ENCODE measurements at places on chromosomes 12 and 14. TPM values are rescaled to one million over a fixed set of nuclear protein-coding genes. Genes with fewer than 3 reads are reported as not detected.

The NOXRED1 gene
- total RNA-seq, result 0.69 TPM

The CEP170B gene
- total RNA-seq, result 4.9 TPM

- no peak for DNase-seq
Measured at GRCh38 chr14:51879170-51879569, 18.8 kb downstream of the GNG2 start.

DNA sequence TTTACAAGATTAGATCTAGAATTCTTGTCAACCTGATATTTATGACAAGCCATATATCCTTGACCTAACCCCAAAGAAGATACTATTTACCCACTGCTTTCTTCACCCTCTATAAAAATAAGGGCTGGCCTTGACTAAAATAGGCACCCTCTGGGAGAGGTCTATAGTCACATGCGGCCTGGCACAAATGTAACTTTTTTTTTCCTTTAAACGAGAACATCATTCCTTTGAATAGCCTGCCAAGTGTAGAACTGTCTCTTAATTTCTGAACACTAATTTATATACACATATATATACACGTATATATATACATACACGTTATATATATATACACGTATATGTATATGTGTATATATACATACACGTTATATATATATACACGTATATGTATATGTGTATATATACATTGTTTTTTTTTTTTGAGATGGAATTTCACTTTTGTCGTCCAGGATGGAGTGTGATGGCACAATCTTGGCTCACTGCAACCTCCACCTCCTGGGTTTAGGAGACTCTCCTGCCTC lies 18.6 kb downstream of the PPTC7 start:
- DNase-seq, result no peak

The RTL1 gene
- total RNA-seq, result 0.37 TPM

The PEX5 gene
- total RNA-seq, result 27.7 TPM

DNA sequence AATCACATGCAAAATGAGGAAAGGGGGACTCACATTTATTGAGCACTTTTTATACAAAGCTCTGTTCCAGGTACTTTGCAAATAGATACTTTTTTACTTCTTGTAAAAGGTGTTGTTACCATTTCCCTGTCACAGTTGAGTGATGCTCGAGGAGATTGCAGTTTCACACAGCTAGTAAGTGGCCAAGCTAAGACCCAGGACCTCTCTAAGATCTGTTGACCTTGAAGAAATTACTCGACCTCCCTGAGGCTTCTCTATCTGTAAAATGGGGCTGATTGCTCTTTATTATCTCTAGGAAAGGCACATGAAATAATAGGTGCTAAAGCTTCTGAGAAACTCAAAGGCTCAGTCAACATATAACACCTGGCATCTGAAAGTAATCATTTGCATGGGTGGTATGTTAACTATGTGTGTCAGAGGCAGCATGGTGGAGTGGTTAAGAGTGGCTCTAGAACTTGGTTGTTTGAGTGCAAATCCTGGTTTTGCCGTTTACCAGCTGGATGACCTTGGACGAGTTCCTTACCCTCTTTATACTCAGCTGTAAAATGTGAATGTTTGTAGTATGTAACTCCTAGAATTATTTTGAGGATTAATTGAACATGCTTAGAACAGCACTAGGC lies 41.5 kb downstream of the IFT81 start:
- DNase-seq, result no peak

GRCh38 chr12:67424784-67425183 lies 155.6 kb downstream of the CAND1 start:
- no peak for DNase-seq

DNA sequence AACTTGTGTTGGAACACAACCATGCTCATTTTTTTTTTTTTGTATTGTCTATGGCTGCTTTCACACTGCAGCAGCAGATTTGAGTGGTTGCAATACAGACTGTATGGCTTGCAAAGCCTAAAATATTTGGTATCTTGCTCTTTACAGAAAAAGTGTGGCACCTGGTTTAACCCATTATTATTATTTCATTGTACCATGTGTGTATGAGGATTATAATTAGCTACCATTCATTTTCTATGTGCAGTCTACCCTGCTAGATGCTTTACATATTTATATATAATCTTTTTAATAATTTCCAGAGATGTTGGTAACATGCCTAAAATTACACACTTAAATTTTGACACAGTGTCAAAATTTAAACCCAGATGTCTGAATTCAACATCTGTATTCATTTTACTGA lies 37.7 kb downstream of the SPATS2 start:
- no peak for DNase-seq

GRCh38 chr12:45701296-45701695 lies 28.2 kb upstream of the ARID2 start:
- DNase-seq, result no peak

DNA sequence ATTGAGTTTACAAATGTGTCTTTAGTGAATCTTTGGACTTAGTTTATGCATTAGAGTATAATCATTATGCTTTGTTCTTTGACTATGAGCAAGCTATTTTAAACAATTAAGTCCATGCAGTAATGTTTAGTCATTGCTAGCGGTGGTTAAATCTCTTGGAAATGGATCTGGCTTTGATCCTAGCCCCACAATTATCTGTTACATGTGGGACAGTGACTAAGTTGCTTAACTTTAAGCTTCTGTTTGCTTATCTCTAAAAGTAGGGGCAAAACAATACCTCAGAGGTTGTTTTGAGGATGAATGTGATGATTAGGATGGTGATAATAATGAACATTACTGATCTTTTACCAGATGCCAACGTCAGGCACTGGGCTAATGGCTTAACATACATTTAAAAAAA lies 124.2 kb downstream of the NPAS3 start:
- no peak for DNase-seq

The SMIM41 gene
- total RNA-seq, result 3.4 TPM

DNA sequence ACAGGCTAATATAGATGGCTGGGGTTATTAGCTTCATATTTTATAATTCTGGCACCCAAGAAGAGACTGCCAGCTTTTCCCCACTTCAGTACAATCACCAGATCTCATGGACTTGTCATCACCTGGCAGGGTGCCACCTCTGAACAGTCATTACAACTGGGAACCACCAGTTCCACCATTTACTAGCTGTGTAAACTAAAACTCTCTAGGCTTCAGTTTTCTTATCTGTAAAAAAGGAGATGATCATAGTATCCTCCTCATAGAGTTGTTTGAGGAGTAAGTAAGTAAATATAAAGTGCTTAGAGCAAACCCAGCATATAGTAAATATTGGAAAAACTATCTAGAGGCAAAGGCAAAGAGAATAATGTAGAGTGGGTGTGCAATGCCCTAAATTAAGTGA lies 19.3 kb downstream of the CPNE8 start:
- DNase-seq, result no peak

GRCh38 chr12:124842800-124843510 lies 20.7 kb downstream of the SCARB1 start:
- no peak for DNase-seq

The KCNK13 gene
- total RNA-seq, result 0.32 TPM

DNA sequence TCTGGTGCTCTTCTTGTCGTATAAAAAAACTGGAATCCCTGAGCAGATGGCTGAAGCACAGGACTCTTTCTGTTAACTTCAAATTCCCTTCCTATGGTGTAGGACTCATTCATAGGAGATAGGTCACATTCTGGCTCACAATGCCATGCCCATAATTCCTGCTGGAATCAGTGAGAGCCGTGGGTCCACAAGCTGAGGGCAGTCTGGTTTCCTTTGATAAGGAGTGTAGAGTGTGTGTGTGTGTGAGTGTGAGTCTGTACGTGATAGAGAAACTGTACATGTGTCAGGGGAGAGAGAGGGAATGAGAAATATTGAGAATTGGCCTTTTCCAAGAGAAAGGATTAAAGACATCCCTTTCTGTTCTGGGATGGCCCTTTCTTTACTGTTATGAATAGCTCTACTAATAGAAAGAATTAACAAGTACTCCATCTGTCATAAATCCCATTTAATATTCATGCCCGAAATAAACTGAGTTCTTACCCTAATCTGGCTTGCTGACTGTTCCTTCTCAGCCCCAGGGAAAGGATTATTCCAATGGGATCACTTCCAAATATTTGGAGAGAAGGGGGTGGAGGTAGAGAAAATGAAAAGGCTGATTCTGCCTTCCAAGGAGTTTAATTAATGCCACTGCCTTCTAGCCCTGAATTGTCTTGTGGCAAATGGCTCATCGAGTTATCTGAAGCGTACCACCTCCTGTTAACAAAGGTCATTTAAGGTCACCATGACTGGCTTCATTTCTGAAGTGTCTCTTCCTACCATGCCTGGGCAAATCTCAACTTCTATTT lies 79.0 kb downstream of the TMX1 start:
- no peak for DNase-seq

- DNase-seq, result no peak
Measured at GRCh38 chr14:93824518-93825234, 36.4 kb upstream of the PRIMA1 start.

The SLC5A8 gene
- total RNA-seq, result 0.42 TPM

- no peak for DNase-seq
Measured at GRCh38 chr12:34392741-34393085, 370.4 kb downstream of the ALG10 start.

DNA sequence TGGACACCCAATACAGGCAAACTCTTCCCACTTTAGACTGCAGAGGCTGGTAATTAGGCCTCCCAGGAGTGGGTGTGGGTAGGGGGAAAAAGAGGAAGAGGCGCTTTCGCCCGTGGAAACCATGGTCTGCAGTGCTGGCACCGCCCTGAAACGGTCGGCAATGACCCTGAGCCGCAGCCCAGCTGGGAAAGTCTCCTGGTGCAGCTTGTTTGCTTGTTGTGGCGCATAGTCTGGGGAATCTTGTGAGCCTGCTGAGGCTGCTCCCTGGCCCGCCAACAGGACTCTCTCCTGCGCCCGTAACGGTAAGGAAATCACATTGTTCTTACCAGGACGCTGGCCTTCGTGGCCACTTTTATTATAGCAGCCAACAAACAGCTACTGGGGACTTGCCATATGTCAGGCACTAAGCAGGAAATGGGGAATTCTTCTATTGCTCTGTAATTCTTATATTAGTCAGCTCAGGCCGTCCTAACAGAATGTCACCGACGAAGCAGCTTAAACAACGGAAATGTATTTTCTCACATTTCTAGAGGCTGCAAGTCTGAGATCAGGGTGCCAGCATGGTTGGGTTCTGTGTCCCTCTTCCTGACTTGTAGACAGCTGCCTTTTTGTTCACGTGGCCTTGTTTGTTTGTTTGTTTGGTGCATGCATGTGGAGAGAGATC lies 52.5 kb upstream of the RIN3 start:
- DNase-seq, result no peak

The DNAJC22 gene
- total RNA-seq, result 1.0 TPM

The OR10G3 gene
- not detected for total RNA-seq

DNA sequence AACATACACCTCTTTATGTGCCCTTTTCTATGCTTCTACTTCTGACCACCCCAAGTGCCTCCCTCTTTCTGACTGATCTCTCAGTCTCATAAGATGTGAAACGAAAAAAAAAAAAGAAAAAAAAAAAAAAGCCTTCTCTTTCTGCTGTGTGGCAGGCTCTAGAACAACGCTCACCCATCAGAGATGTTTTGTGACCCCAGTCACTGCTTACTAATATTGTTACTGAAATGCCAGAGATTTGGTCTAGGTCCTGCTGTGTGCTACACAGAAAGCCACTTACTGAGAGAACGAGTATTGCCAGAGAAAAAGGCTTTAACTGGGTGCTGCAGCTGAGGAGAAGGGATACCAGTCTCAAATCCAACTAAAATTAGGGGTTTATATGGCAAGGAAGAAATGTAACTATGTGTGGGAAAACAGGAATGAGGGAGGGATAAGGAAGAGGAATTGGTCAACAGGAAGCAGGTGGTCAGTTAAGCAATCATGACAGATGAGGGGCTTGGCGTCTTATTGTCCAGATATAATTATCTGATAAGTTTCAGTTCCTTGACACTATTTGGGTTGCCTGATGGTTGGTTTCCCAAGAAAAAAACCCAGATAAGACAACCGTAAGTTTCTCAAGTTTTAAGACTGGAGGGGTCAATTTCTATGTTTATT lies 149.0 kb downstream of the NAV3 start:
- DNase-seq, result no peak

DNA sequence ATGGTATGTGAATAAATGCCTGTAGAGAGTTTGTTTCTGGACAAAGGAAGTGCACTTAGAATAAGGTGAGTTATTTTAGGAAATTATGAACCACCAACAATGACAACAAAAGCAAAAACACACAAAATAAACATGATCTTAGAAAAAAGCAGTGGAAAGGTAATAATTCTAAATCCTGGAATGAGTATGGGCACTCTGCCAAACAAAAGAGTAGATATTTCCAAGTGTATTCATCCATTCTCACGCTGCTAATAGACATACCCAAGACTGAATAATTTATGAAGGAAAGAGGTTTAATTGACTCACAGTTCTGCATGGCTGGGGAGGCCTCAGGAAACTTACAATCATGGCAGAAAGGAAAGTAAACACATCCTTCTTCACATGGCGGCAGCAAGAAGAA lies 269.3 kb upstream of the NPAS3 start:
- DNase-seq, result no peak

DNA sequence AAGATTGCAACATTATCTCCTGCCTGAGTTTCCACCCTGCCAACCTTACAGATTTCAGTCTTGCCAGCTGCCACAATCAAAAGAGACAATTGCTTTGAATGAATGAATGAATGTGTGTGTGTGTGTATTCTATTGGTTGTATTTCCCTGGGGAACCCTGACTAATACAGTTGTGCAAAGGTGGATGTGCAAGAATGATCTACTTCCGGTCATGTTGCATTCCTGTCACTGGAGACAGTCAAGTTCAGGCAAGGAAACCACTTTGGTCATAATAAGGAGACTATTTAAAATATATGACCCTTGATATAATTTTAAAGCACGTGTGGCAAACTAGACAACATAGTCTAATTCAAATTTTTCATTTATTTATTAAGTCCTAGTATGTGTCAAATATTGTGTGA lies 13.1 kb downstream of the RERG start:
- DNase-seq, result no peak

The IGFBP6 gene
- 39.8 TPM for total RNA-seq

- no peak for DNase-seq
Measured at GRCh38 chr12:94049718-94050117, 98.7 kb upstream of the PLXNC1 start.

The INSM2 gene
- 0.11 TPM for total RNA-seq

Measured in urinary bladder (tissue), 4 donors.